Tongue (tissue), 3 donors: ENCODE measurements at places on chromosomes 7 and 10. TPM values are rescaled to one million over a fixed set of nuclear protein-coding genes. Genes with fewer than 3 reads are reported as not detected.

The CTNNA3 gene
- 15.5 TPM for total RNA-seq

The CLDN3 gene
- total RNA-seq: 9.9 TPM

The KAZALD1 gene
- total RNA-seq: 20.5 TPM

The CPXM2 gene
- total RNA-seq: 7.8 TPM

The CYCS gene
- total RNA-seq: 91.0 TPM

The CYP2C19 gene
- 2.1 TPM for total RNA-seq

The TRIM50 gene
- total RNA-seq: 0.31 TPM
